ENCODE measurements at places on chromosomes 11 and 22.

GRCh38 chr11:7849018-7849417 is 52.3 kb upstream of the OR5P2 start:
- no peak for DNase-seq

GRCh38 chr11:18564149-18564548 is 24.4 kb downstream of the UEVLD start:
- no peak for DNase-seq

DNA sequence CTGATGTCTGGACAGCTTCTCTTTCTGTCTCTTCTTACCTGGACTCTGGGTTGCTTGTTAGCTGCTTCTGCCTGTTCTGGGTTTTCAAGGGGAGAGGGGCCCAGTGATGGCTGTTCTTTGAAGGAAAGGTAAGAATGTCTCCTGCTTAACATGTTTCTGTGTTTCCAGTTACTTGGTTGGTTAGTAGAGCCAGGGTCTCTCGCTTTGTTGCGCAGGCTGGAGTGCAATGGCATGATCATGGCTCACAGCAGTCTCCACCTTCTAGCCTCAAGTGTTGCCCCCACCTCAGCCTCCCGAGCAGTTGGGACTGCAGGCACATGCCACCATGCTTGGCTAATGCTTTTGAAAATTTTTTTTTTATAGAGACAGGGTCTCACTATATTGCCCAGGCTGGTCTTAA is 126.6 kb downstream of the BCR start:
- no peak for DNase-seq

- no peak for DNase-seq
Observed at GRCh38 chr22:50074056-50074455, 11.2 kb downstream of the MLC1 start.

DNA sequence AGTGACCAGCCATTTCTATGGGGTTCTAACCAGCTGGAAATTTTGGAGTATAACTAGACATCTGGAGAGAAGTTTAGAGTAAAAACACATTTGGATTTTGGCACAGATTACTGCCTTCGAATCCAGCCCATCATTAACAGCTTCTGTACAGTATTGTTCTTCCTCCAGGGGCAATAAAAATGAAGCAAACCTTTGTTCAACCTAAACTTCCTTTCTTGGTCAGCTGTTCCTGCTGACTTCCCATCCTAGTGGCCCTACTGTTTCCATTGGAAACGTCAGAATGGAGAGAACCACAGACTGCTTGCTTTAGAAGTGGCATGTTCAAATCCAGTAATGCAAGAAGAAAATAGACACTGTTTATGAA is 203.7 kb upstream of the MTMR2 start:
- DNase-seq, result no peak

All from globus pallidus (tissue), 1 donor.